Fibroblast of lung (primary cell): ENCODE measurements at places on chromosomes 13 and 19. TPM values are rescaled to one million over a fixed set of nuclear protein-coding genes. Genes with fewer than 3 reads are reported as not detected.

GRCh38 chr13:91211510-91211909 lies 136.0 kb upstream of the MIR17HG start:
- no peak for DNase-seq

ADGRE3 gene
- not detected in 2 replicates for polyA plus RNA-seq

DNA sequence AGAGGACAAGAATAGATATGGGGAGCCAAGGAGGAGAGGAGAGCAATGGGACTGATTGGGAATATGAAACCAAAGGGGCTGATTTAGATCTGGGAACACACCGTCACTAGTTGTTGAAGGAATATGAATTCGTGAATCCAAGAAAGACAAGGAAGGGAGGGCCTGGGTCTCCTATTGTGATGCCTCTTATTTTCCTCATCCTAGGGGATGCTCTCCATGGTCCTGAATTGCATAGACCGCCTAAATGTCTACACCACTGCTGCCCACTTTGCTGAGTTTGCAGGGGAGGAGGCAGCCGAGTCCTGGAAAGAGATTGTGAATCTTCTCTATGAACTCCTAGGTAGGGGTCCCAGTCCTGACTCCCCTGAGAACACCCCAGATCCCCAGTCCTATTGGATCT lies 21.5 kb downstream of the RYR1 start:
- peak; percentile 14 for DNase-seq

- no peak for DNase-seq
Observed at GRCh38 chr19:45556835-45557234, 27.8 kb downstream of the OPA3 start.

CGB7 gene
- 0.07 and 0.12 TPM in 2 replicates for polyA plus RNA-seq
